ENCODE measurements at places on chromosomes 6 and 20.
A peak's percentile ranks its signal among the peaks of the same experiment; 100 is the strongest.

DNA sequence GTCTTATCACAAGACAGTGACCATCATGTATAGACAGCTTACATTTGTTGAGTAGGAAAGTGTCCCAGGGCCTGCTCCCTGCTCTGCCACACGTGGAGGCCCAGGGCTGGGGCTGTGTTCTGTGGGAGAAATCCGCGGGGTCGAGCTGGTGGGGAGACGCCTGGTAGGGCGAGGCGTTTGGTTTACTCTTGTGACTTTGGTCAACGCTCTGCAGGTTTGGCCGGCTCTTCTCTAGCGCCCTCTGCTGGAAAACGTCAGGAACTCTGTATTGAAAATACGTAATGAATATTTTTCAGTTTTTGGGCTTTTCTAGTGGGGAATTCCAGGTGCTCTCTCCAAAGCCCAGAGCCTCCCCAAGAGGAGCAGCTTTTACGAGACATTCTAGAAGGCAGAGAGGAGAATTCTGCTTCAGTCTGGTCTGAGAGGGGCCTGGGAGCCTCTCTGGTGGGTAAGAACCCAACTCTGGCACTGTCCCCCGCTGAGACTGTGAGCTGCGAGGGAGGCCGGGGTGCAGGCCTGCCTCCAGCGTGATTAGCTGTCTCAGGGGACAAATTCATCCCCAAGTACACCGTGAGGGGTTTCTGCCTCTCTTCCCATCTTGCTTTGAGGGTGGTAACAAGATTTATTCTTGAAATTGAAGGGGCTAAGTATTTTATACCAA lies 112.6 kb upstream of the RALGAPA2 start:
- peak; percentile 31 for DNase-seq

GRCh38 chr6:157732007-157732406 lies 91.0 kb upstream of the SNX9 start:
- no peak for DNase-seq

DNA sequence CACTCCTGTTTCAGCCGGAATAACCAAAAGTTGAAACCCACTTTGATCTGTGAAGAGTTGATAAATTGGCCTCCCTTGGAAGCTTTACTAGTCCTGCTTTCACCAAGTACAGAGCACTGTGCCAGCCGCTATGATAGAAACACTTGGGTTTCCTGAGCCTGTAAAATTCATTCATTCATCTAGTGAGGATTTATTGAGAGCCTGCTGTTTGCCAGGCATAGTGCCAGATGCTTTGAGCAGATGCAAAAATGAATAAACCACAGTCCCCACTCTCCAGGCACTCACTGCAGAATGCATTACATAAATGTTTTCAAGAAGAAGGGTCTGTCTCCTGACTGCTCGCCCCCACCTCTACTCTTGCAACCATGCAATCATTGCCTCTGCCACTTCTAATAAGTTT lies 25.3 kb upstream of the TMEM217 start:
- DNase-seq, result no peak

GRCh38 chr20:52446421-52447224 lies 255.0 kb upstream of the ZFP64 start:
- no peak for DNase-seq

- no peak for DNase-seq
Measured at GRCh38 chr6:20128018-20128417, 84.3 kb downstream of the MBOAT1 start.
